ENCODE measurements at places on chromosomes 1 and 21.

DNA sequence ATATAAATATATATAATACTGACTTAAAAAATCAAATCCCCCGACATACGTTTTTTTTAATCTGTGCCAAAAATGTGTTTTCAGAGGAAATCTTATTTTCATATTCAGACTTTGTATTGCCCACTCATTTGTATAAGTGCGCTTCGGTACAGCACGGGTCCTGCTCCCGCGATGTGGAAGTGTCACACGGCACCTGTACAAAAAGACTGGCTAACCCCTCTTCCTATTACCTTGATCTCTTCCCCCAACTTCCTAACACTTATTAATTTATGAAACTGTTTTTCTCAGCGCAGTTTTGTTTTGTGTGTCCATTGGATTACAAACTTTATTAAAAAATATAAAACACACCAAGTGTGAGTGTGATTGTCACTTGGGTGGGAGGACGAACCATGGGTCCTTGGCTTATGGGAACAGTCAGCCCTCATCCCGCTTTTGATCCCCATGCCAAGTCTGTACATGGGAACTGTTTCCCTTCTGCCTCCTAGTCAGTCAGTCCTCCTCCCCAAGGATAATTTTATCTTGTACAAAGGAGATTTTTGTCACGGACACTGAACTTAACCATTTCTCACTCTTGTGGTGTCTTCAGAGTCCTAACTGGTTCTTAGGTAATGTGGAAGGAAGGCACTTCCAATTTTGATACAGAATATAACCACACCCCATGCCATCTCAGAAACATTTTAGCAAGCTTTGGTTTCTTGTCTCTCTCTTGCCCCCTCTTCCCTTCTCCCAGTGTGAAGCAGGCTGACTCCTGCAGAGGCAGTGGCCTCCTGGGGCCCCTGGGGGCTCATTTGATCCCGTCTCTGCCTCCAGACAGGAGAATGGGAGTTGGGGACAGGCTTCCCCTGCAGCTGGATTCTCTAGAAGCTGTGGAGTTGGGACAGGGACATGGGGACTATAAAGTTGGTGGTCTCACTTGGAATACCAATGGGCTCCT is 35.5 kb downstream of the ZBTB17 start:
- no peak for DNase-seq

GRCh38 chr1:246020211-246020954 is 486.7 kb downstream of the SMYD3 start:
- DNase-seq: no peak

DNA sequence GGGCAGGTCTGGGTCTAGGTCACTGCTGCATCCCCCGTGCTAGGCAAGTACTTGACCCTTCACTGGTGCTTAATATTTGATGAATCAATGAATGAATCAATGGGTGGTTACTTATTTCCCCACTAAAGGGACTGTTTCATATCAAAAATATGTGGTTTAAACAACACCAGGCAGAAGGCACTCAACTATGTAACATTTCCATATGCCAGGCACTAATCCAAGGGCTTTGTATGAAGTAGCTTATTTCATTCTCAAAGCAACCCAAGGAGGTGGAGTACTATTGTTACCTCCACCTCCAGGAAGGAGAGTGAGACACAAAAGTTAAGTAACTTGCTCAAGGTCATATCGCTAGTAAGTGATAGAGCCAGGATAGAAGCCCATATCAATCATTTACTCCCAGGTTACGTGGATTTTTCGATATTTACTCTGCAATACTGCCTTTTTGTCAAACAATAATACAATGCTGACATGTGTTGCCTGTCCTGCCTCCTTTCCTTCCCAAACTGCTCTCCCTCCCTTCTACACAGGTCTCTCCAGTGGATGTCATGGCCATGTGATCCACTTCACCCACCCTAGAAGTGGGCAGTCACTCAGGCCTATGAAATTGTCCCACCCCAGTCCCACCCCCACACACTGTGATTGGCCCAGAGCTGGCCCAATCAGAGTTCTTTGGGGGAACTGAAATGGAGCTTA is 142.8 kb downstream of the ETS2 start:
- no peak for DNase-seq

DNA sequence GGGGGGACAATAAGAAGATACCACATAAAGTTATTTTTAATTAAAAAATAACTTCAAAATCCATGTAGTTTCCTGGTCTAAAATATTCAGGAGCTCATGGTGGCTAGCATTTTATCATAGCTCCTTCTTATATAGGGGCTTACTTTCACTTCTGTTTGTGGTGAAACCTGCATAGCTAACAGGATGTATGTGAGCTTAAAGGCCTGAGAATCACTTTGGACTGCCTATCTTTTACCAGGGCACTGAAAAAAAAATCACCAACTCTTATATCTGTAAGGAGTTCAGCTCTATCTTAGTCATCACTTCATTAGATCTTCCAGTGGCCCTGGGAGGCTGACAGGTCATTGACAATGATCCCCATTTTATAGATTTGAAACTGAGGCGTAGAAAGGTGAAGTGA is 21.3 kb downstream of the UROD start:
- no peak for DNase-seq

- DNase-seq: no peak
Measured at GRCh38 chr1:108075055-108075454, 110.1 kb upstream of the VAV3 start.

GRCh38 chr1:228004856-228005462 is 1.8 kb upstream of the WNT3A start:
- no peak for DNase-seq

DNA sequence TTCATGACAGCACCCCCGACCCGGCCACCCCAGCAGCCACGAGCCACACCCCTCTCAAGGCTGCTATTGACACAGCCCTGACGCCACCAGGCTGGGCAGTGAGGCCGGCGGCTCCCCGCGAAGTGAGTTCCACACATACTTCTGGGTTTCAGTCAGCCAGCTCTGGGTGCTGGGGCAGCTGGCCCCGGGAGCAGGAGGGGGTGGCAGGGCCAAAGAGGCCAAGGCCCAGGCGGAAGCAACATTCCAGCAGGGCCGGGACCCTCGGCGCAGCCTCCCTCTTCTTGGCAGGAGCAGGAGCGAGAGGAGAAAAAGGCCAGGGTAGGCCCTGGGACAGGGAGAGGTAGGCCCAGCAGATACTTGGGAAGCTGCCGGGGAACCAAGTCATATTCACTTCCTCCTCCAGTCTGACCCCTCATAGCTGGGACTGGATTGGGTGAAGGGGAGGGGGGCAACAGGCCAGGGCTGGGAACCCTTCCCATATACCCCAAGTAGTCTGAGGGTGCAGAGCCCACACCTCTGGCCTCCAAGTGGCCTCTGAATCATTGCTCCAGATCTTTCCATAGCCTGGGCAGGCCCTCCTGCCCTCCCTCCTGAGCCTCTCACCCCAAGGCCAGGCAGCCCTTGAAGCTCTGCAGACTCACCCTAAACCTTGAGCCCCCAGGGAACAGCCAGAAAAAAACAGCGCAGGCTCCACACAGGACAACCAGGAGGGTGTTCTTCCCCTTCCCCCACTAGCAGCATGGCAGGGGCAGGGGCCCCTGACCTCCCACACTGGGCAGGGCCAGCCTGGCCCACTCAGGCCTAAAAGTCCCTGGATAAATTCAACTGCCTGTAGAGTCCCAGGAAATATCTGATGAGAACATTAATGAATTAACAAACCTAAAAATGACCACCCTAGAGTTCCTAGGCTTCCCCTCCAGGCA is 5.7 kb downstream of the HSPG2 start:
- no peak for DNase-seq

DNA sequence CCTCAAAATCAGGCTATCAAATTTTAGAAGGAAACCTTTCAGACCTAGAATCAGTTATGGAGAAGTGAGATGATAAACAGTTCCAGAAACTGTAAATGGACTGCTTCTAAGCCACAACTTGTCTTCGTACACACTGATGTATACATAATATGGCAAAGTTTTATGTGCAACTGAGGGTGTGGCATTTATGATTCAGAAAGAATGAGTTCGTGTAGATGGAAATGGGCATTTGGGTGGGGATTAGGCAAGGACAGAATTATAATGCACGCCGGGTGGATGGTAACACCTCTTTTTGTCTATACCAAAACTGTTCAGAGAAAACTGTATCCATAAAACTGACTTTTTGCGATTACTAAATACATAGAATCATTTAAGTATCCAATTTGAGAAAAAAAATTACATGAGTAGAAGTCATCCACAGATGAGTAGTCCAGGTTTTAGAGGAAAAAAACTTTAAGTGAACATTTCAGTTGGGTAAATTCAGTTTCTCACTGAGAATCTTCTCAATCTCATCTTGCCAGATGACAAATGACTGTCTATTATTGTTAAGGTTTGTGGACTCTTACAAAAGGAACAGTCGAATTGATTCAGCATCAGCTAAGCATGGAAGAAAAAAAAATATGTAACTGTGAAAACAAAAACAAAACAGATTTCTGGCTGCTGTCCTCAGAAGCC is 22.5 kb downstream of the ERRFI1 start:
- no peak for DNase-seq

- no peak for DNase-seq
Measured at GRCh38 chr1:201260648-201261311, 22.5 kb upstream of the PKP1 start.

DNA sequence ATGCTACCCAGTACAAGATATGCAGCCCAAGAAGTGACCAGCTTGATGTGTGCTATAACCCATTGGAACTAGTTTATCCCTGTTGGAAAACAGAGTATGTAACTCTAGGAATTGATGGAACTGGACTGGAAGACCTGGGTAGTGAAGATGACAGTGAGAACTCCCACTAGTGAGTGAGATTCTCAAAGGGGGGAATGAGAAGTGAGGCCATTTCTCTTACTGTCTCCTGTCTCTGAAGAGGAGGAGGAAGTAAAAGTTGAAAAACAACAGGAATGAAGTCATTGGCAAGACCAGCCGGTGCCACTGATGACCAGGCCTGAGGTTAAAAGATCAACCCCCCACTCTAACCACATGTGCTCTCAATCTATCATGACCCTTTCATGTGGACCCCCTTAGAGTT is 20.9 kb downstream of the PLA2G2F start:
- no peak for DNase-seq

GRCh38 chr1:166174108-166174507 is 7.3 kb upstream of the FAM78B start:
- no peak for DNase-seq

- DNase-seq: no peak
Measured at GRCh38 chr1:67143966-67144365, 9.2 kb upstream of the C1orf141 start.

DNA sequence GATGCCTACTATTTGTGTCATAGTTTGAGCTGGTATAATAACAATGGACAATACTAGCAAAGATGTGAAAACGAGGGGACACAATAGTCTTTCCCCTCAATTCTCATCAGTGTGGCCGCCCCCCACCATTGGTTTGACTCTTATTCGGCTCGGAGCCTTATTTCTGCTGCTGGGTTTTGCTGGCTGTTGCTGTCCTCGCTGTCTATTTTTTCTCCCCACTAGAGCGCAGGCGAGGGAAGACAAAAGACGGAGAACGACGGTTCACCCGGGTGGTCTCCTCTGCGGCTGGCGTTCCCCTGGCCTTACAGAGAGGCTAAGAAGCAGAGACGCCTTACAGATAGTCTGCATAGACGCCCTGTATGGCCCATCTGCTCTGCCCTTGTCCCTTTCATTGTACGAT is 19.4 kb downstream of the CLIC6 start:
- no peak for DNase-seq

DNA sequence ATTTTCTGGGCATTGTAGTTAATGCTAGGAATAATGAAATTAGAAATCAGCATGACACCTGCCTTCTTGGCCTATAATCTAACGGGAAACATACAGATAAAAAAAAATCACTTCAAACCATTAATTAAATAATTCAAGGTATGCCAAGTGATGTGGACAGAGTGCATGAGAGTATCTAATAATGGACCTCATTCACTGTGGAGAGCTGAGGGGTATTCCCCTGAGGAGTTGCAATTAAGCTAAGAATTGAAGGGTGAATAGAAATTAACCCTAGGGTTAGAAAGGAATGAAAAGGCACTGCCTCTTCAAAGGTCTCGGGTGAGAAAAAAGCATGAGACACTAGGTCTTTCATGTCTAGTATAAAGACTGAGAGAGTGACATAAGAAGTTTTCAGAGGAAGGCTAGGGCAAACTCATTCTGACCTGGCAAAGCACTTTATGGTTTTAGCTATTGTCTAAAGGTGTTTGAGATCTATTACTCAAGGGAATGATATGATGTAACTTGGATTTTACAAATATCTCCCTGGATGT is 466.1 kb downstream of the KCNT2 start:
- no peak for DNase-seq

DNA sequence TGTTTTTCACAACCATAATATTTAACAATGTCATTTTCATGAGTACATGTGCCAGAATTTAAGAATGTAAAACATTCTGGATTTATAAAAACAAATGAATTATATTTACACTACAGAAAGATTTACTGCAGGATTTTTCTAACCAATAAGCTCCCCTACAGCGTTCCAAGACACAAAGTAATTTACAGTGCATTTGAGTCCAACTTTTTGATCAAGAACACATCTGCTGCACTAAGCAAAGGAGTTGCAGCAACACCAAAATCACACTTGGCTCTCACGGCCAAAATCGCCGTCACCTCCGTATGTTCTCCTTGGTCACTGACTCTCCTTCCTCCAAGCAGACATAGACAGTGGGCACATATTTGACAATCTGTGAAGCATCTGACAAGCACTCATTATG is 7.7 kb downstream of the VPS26C start:
- DNase-seq: no peak

GRCh38 chr1:226870401-226871279 is at the start of gene PSEN2:
Gene PSEN2, plus strand, starts transcription at chr1:226870616. Its CDS starts 11,292 bp downstream, at chr1:226881908.
- DNase-seq: peak; percentile 76

- no peak for DNase-seq
Measured at GRCh38 chr1:54695221-54695620, 20.4 kb upstream of the TTC4 start.

DNA sequence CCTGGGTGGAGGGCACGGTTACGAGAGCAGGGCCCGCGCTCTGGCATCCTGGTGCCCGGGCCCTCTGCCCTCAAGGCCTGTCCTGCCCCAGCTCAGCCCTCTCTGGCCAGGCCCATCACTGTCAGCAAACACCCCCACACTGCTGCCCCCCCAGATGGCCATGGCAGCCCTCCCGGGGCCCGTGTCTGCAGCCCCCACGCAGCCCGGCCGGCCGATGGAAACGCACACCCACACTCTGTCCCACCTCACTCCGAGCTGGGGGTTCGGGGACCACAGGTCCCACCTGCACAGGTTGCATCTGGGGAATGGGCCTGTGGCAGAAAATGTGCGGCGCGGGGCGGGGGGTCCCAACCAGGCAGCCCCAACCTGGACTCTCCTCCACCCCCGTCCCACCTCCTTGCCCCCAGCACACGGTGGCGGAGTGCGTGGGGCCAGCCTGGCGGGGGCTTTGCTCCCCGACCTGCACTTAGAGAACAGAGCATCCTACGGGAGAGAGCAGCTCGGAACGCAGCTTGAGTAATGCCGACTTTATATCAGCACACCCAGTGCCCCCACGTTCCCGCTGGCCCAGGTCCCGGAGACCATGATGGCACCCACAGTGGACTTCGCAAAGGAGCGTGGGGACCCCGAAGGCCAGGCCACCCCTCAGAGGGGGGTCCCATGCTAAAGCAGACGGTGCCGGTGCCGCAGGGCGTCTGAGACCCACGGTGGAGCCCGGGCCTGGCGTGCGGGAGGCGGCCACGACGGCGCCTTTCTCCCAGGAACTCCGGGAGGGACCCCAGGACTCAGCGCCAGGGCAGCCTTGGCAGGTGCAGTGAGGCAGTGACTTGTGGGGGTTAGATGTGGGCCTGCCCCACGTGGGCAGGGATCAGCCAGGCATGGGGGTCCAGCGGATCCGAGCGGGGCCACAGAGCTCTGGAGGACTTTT is 7.5 kb upstream of the RNF223 start:
- DNase-seq: no peak

GRCh38 chr1:113046569-113046968 is 26.4 kb upstream of the LRIG2 start:
- DNase-seq: no peak

- no peak for DNase-seq
Measured at GRCh38 chr1:26218906-26219494, 15.0 kb upstream of the CEP85 start.

Data from activated naive CD8-positive, alpha-beta T cell treated with anti-CD3 and anti-CD28 coated beads for 36 hours (primary cell).